Stimulated activated CD8-positive, alpha-beta memory T cell treated with anti-CD3 and anti-CD28 coated beads, Interleukin-15, amount 100 ng/mL, for 1 hour (primary cell): ENCODE measurements at places on chromosomes 7 and 10.

- DNase-seq: no peak
Observed at GRCh38 chr10:110516815-110517492, 19.2 kb downstream of the DUSP5 start.

- no peak for DNase-seq
Observed at GRCh38 chr10:121205625-121206024, 354.5 kb downstream of the WDR11 start.

GRCh38 chr7:107676249-107676648 is 15.6 kb downstream of the SLC26A4 start:
- no peak for DNase-seq

DNA sequence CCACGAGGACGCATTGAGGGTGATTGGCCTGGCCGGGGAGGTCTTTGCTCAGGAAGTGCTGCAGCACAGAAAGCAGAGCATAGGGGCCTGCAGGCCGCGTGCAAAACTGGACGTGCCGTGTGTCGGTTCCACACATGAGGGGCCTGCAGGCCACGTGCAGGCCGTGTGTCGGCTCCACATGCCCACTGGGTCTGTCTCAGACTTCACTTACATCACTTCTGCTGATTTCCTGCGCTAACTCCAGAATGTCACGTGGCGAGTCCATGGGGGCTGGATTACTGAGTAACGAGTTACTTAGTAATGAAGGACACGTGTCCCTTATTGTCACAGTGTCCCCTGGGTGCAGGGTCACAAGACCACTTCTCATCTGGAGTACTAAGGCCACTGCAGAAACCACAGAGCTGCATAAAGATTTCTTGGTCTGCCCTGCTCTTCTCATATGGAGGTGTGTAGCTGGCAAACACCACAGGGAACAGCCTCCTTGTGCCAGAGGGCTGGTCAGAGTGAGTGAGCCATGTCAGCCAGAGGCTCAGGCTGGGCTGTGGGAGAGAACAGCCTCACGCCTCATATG is 60.8 kb downstream of the GDI2 start:
- DNase-seq: no peak

DNA sequence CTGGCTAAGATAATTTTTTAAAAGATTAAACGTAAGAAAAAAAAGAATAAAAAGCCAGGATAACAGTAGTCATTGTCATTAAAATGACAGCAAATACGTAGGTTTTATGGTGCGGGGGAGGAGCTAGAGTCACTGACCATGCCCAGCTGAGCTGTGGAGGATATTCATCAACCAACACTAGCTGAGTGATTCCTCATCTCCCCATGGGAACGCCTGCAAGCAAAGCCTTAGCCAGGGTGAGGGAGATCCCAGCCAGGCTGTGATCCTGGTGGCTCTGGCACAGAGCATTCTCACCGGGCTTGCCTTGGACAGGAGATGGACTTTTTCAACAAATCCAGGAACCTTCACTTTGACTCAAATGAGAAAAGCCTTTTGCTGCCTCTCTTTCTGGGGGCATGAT is 94.2 kb downstream of the HIP1 start:
- DNase-seq: no peak

DNA sequence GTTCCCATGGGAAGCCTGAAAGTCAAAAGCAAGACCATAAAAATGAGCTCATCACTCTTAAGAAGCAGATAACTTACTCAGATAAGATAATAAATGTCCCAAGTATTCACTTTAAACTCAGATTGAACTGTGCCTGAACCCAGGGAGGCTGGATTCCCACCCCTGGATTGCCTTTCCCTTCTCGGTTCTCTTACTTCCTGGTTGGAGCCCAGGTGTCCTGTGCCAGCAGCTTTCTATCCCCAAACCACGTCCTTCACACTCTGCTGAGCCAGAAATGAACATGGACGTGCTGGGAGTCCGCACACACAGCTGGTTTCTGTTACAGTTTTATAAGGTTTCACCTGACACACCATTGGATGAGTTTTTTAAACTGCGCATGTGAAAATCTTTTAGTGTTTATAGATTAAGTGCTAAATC is 636.2 kb upstream of the IGFBP3 start:
- no peak for DNase-seq

DNA sequence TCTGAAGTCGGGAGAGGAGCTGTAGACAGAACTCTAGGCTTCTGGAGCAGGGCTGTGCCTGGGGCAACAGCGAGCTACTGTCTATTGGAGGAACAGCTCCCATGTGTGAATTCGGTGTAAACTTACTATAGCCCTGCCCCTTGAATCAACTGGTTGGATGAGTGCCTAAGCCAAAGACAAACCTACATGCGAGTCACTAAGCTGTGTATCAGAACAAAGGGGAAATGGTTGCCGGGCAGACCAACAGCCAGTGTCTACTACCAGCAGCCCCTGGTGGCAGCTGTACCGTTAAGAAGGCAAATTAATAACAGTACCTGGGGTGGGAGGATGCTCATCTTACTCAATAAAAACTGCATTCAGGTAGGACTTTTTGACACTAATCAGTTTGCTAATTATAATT is 343.6 kb downstream of the ACTR3B start:
- DNase-seq: no peak

DNA sequence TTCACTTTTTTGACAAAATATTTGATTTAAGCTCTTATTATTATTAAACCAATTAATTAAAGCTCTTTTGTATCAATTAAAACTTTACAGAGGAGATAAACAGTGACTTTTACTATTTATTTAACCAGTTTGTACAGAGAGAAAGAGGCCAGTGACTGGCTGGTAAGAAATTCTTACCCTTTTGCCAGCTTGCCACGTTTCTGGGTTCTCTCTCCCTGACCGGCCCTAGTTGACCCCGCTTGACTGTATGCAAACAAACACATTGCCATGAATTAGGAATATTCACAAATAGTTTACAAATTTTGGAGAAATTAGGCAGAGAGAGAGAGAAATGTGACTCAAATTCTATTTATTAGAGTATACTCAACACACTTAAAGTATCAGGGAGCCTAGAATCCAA is 36.2 kb downstream of the NPVF start:
- no peak for DNase-seq

DNA sequence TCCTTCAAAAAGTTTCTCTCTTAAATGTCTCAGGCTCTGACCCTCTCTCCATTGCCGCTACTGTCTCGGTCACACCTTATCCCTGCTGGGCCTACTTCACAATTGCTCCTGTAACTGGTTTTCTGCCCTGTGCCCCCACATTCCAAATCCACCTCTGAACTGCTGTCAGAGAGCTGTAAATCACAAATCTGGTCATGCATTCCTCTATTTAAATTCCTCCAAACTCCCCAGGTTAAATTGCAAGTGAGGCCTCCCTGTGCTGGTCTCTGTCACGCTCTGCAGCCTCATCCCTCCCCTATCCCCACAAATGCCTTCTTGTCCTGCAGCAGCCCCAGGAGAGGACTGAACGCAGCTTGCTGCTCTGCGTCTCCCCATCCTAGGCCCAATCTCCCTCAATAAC is 40.4 kb upstream of the CDCA7L start:
- DNase-seq: no peak

DNA sequence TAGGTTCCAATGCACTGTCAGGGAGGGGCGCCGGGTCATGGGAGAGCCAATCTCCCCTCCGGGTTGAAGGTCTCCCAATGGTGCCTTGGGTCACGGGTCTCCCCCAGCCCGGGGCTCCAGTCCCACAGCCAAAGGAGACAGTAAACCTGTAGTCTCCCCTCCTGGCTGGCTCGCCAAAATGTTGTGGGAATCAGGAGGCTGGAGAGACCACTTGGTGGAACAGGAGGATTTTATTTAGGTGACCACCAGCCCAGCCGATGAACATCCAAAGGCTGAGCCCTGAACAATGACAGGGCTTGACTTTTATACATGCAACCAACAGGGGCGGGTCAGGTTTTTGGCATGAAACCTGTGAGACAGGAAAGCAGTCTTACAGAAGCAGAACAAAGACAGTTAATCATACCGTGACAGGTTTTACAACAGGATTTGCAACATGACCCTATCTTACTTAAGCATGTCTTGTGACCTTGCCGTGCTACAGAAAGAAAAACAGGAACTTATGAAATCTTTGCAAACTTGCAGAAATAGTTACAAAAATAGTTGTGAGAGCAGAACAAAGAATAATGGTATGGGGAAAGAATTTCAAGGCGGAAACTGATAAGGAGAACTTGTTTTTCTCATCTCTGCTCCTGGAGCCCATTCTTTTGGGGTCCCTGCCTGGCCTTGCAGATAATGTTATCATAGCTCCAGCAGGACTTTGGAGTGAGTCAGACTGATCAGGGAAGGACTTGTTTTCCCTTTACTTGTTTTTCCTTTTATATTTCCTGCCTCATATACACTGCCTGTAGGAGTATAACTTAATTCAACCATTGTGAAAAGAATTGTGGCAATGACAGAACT is 7.1 kb downstream of the ERV3-1 start:
- DNase-seq: no peak

GRCh38 chr10:3606309-3606708 is 178.7 kb downstream of the KLF6 start:
- no peak for DNase-seq

- DNase-seq: no peak
Observed at GRCh38 chr7:87797798-87798403, 78.3 kb downstream of the SLC25A40 start.

GRCh38 chr10:81963606-81964005 is 88.6 kb downstream of the NRG3 start:
- DNase-seq: no peak

DNA sequence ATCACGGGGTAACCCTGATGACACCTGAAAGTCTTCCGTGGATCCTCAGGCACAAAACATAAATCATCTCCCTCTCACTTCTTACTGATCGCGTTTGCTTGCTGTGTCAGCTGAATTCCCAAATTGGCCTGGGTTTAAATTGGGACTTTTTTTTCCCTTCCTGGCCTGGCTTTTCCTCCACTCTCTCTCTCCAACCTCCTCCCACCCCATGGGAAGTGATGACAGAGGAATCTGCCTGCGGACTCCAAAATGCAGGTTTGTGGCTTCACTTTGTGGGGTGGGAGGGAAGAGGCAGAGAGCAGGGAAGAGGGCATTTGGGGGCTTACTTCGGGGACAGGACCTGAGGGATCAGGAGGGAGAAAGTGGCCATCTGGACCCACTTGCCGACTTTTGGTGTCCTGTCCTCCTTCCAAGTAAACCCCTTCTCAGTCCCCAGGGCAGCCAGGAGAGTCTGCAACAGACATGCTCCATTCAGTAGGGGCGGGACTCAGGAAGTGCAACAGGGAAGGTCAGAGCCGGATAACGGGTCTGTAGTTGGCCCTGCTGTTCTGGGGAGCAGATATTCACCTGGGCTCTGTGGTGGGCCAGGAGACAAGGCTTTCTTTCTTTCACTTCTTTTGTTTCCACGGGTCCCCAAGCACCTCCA is 172.7 kb downstream of the PLXNA4 start:
- DNase-seq: no peak

GRCh38 chr7:126716321-126716720 is 536.4 kb downstream of the GRM8 start:
- DNase-seq: no peak

- no peak for DNase-seq
Observed at GRCh38 chr7:49333180-49333881, 409.0 kb downstream of the CDC14C start.

- no peak for DNase-seq
Observed at GRCh38 chr7:159015454-159016410, 128.9 kb downstream of the VIPR2 start.

GRCh38 chr7:20198260-20198659 is 18.9 kb downstream of the MACC1 start:
- no peak for DNase-seq

DNA sequence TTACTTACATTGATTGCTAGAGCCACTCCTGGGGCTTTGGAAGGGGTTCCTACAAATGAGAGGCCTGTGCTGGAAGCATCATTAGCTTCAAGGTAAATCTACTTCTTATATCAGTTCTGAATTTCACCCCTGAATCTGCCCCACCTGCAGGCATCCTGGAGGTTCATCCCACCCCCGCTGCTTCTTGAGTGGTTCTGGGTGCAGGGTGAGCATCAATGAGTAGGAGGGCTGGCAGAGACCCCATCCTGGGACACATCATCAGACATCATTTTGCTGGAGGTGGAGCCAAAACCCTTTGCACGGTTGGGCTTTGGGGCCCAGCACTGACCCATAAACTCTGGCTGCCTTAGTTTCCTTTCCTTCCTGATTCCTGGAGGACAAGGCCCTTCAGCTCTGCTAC is 143.7 kb downstream of the PTPN20 start:
- DNase-seq: no peak

- no peak for DNase-seq
Observed at GRCh38 chr7:114180556-114181266, 233.9 kb upstream of the FOXP2 start.

GRCh38 chr7:73770860-73771670 is 995 bp upstream of the CLDN3 start:
- DNase-seq: no peak

DNA sequence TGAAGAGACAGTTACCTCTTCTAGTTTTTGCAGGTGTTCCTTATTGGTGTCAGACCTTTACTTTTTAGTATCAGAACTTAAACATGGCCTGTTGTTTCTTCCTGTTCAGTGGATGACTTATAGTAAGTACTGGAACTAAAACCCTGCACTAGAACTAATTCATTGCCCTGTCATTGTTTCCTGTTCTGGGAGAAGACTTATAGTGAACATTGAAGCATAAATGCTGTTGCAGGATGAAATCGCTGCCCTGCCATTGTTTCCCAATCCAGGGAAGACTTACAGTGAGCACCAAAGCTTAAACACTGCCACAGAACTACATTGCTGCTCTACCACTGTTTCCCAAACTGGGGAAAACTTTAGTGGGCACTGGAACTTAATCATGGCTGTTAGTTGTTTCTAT is 13.1 kb downstream of the IPMK start:
- DNase-seq: no peak

DNA sequence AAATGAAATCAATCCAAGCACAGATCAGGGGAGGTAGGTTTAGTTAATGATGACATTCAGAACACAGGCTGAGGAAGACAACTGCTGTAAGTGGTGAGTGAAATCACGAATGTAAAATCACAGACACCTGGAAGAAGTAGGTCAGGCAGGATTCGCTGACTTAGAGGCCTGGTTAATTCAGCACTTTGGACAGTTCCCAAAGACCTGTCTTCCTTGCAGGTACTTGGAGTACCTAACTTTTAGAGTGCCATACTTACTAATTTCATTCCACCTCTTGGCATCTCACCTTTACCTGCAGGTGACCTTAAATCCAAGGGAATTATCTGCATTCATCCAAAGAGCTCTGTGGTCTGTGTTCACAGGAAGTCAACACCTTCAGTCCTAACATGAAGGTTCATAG is 822.3 kb downstream of the PHTF2 start:
- no peak for DNase-seq

GRCh38 chr10:126917975-126918908 is 13.0 kb downstream of the DOCK1 start:
- DNase-seq: no peak

- no peak for DNase-seq
Observed at GRCh38 chr10:6244510-6244909, 41.8 kb downstream of the PFKFB3 start.
